Esophagus muscularis mucosa (tissue), 4 donors: ENCODE measurements at places on chromosomes 1 and 21. TPM values are rescaled to one million over a fixed set of nuclear protein-coding genes. Genes with fewer than 3 reads are reported as not detected.

HP1BP3 gene
- total RNA-seq, result 213 TPM

XKR8 gene
- 12.2 TPM for total RNA-seq

S100A2 gene
- total RNA-seq, result not detected

LAD1 gene
- total RNA-seq, result 0.17 TPM

MAEL gene
- 2.3 TPM for total RNA-seq

CENPF gene
- 0.83 TPM for total RNA-seq

KRTAP19-1 gene
- total RNA-seq, result not detected

OR2L13 gene
- not detected for total RNA-seq

DNA sequence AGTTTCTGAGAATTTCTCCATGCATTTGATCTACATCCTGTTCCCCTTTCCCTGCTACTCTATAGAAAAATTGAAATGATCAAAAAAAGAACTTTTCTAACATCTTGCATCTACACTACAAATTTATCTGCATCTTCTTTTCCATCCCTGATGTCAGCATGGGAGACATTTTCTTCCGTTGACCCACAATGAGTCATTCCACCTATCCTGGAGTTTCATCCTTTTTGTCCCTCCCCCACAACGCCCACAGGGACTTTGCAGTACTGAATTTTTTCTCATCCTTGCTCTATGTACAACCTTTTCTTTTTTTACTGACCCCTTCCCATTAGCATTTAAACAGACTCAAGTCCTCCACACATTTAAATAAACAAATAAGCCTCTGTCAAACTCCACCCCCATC, 112.2 kb upstream of the MROH9 start:
- DNase-seq, result no peak

DNA sequence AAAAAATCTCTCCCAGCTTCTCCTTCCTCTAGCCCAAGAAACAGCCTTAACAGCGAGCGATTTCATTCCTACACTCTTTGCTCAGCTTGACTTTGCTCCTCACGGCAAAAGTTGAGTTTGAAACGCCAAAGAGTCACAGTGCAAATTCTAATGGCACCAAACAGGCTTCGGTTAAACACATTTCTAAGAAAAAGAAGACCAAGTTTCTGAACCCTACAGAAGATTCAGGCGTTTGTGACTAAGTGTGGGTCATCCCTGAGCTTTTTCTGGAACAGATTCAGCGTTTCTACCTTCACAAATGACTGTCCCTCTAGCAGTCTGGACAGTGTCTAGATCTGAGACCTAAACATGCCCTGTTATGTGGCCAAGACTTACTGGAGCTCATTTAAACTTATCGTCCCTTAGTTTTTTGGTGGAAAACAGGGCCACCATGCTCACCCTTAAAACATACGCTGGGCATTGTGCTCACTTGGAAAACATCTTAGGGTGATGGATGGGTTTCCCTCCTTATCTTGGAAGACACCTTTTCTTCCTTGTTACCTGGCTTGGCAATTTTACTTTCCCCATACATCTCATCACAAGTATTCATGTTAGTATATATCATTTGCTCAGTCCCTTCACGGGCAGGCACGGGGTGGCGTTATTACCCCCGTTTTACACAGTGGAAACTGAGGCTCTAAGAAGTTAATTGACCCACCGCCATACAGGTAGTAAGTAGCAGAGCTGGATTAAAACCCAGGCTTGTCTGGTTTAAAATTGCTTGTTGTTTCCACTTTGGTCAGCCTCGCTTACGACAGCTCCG, 1.0 kb downstream of the C1orf198 start:
- DNase-seq, result no peak

DNA sequence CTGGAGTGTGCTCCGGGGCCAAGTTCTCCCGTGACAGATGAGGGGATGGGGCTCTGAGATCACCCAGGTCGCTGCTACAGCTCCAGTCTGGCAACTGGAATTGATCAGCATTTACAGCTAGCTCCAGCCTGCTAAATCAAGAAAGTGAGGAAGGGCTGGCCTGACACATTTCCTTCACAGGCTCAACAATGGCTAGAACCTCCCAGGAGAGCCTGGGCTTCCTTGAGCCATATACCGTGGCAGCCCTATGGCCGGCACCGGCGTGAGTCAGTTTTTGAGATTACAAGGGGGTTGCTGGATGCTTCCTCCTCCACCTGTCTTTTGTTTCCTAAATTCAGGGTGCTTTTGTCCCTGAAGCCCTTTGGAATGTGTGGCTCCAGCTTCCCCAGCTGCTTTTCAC, 104.2 kb downstream of the ETS2 start:
- DNase-seq, result no peak

GRCh38 chr1:66475940-66476339, 58.0 kb upstream of the SGIP1 start:
- DNase-seq, result no peak

DNA sequence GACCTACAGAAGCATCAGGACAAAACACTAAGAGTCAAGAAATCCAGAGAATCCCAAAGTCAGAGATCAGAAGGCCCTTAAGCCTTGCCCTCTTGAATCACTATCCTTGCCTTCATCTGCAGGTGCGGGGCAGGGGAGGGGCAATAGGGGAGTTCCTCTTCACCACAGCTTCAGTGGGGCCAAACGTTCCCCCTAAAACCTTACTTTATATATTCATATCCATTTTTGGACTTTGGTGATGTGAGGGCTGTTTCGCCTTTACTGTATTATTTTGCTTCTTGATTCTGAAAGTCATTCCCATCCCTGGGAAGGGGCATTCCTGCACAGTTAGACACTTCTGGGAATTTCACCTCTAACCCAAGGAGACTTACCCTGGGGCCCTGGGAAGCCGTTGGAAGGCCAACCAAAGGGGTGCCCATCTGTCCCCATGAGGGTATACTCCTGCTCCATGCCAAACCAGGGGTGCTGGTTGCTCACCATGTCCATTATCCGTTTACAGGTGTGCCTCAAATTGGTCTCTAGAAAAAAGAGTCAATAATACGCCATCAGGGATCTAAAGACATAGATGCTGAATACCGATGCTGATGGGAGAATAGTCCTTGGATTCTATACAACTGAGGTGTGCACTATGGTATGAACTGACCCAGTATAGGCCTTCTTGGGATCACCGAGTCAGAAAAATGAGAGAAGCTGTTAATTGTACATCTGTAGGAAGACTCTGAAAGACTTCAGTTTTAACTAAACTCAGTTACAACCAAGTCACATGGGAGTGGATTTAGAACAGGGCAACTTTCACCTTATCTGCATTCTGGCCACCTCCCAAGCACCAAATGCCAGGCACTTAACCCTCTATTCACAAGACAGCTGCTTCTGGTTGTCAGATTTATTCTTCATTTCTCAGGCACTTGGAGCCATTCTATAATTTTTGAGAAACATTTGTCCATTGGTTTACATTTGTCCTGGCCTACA, 5.4 kb downstream of the GLUL start:
- no peak for DNase-seq

- DNase-seq, result no peak
Measured at GRCh38 chr1:63600248-63600647, 7.0 kb downstream of the PGM1 start.

- no peak for DNase-seq
Measured at GRCh38 chr1:160070243-160071163, 543 bp upstream of the KCNJ10 start.

DNA sequence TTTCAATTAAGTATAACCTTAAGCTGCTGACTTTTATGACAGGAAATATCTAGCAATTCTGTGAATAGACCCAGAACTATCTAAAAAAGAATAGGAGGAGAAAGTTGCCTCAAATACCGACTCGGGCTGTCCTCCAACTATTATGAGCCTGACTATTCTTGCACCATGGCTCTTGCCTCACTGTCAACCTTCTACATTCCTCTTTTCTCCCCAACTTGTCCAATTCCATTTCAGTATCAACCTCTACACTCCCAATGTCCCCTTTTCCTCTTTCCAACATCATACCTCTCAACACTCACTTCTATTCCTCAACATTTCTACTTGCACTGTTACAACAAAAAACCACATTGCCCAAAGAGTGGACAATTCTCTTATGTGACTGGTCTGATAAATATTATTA, 2.3 kb downstream of the ZZZ3 start:
- no peak for DNase-seq

DNA sequence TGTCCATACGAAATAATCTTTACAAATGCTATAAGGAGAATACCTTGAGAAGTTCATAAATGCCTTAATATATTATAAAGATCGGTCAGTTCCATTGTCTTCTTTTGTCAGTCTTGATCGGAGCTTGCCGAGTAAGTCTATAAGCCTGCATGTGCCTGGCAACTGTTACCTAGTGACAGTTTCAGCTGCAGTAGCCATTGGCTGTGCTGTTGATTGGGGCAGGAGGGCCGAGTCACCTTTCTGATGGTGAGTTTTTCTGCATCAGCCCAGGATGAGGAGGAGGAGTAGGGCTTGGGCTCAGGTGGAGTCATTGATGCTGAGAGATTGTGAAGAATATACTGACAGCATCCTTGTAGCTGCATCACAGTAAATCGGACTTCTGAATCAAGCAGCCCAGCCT, 1.9 kb upstream of the GPR52 start:
- DNase-seq, result no peak

DNA sequence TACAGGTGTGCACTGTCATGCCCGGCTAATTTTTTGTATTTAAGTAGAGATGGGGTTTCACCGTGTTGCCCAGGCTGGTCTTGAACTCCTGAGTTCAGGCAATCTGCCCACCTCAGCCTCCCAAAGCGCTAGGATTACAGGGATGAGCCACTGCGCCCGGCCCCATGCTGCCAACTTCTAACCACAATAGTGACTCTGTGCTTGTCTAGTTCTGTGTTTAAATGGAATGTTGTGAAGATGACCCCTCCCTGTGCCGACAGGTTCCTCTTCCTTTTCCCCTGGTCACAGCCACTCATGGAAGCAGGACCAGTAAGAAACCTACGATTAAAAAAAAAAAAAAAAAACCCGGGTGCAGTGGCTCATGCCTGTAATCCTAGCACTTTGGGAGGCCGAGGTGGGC, 4.7 kb downstream of the MAP1LC3C start:
- no peak for DNase-seq

GRCh38 chr1:19504796-19505692, 19.7 kb upstream of the CAPZB start:
- no peak for DNase-seq

DNA sequence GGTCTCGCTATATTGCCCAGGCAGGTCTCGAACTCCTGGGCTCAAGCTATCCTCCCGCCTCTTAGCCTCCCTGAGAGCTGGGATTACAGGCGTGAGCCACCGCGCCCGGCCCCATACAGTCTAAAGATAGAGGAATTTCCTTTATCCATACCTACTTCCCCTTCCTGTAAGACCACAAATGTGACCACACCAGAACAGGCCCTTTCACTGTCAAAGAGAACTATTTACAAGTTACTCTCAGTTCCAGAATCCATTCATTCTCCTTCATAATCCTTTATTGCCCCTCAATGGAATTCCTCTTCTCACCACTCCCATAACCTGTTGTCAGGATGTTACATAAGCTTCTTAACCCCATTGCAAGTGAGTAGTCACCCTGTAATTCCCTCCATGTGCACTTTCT, 26.3 kb upstream of the SLC5A9 start:
- DNase-seq, result no peak

DNA sequence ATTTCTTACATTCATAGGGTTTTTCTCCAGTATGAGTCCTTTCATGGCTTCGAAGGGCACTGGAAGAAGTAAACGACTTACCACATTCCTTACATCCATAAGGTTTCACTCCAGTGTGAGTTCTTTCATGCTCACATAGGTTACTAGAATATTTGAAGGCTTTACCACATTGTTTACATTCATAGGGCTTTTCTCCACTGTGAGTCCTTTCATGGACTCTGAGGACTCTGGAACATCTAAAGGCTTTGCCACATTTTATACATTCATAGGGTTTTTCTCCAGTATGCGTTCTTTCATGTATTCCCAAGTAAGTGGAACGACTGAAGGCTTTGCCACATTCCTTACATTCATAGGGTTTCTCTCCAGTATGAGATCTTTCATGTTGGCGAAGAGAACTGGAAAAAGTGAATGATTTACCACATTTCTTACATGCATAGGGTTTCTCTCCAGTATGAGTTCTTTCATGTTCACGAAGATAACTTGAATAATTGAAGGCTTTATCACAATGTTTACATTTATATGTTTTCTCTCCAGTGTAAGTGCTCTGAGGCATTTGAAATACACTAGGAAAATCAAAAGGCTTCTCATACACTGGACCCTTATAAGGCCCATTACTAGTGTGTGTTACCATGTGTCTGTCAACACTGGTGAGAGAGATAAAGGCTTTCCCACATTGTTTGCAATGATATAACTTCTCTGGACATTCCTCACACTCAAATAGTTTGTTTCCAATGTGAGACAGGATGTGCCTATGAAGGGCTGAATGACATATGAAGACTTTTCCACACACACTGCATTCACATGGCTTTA, 29.9 kb upstream of the ZNF695 start:
- DNase-seq, result no peak

- DNase-seq, result no peak
Measured at GRCh38 chr1:229619002-229619401, 6.9 kb downstream of the TAF5L start.

DNA sequence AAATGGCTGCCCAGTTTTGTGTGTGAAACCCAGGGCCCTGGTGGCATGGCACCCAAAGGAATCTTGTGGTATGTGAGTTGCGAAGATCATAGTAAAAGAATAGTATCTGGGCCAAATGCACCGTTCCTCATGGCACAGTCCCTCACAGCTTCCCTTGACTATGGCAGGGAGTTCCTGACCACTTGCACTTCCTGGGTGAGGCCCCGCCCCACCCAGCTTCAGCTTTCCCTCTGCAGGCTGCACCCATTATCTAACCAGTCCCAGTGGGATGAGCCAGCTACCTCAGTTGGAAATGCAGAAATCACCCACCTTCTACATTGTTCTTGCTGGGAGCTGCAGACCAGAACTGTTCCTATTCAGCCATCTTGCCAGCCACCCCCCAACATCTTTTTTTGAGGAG, 63.0 kb downstream of the SLC5A9 start:
- no peak for DNase-seq

- DNase-seq, result peak; percentile 34
Measured at GRCh38 chr1:180975551-180975950, 47.1 kb downstream of the STX6 start.

GRCh38 chr1:113835686-113836290, 23.5 kb upstream of the RSBN1 start:
- no peak for DNase-seq

GRCh38 chr21:36199021-36199420, 42.4 kb downstream of the DOP1B start:
- DNase-seq, result no peak

DNA sequence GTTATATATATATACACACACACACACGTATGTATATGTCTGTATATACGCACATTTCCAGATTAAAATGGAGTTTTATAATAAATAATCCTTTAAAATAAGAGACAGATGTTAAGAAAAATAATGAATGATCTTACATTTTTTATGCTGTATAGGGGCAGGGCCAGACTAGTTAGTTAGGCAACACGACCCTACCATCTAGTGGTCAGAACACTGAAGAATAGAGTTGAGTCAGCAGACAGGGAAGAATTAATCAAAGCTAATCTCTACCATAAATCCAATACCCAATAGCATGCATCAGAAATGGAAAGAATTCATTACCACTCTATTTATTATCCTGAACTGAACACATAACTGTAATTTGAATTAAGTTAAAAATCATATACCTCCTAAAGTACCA, 156.7 kb downstream of the BRINP3 start:
- DNase-seq, result no peak

GRCh38 chr1:37479255-37480124, 5.1 kb downstream of the ZC3H12A start:
- peak; percentile 96 for DNase-seq
